ENCODE measurements at places on chromosomes 3 and 15.

- DNase-seq, result no peak
These were observed 21.0 kb upstream of the ATP2B2 start for GRCh38 chr3:10526366-10526765.

GRCh38 chr15:57306944-57307411 lies 69.3 kb upstream of the CGNL1 start:
- no peak for DNase-seq

GRCh38 chr3:194185221-194185620 lies 49.3 kb downstream of the HES1 start:
- DNase-seq, result no peak

DNA sequence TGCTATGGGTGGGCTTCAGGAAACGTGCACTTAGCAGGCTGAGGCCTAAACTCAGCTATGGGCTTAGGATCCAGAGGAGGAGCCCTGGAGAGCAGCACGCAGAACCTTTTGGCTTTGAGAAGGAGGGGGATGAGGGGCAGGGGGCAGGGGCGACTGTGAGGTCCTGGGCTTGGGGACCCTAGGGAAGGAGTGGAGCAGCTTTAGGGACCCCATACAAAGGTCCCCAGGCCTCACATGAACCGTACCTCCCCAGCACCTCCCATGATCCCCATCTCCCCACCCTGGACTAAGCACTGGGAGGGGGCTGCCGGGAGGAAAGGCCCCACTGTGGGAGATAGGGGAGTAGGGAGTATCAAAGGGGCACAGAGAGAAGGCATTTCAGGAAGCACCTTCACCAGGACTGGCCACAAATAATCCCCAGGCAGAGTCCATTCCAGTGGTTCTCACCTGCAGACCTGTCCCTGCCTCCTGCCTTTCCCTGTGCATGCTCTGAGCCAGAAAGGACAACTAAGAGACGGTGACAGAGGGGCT lies 62.0 kb upstream of the KLF13 start:
- no peak for DNase-seq

GRCh38 chr3:19392150-19392549 lies 243.8 kb downstream of the KCNH8 start:
- no peak for DNase-seq

DNA sequence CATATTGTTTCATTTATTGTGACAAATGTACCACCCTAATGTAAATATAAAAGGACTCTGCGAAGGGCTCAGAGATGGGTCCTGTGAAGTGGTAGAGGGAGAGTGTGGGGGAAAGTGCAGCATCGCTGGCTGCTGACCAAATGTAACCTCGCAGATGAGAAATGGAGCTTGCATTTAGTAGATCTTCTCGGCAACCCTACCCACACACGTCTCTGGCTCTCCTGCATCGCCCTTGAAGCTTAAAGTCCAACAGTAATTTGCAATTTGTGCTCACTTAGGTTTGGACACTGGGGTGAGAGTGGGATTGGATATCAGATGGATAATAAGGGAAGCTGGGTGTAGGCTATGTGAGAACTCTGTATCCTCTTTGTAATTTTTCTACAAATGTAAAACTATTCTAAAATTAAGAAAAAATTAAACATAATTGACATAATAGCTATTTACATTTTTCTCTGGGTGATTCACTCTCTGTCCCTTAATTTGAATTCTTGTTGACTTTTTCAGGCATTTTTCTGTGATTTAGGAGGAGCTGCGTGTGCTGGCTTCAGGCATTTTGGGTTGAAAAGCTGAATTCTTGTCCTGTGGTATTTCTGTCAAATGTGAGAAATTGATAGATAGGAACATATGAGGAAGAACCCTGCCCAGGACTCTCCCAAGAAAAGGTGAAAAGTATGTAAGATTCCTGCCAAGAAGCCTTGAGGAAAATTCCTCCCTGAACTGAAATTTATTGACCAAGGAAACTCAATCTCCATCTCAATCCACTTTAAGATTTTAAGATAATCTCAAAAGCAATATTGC lies 524.7 kb upstream of the MCTP2 start:
- DNase-seq, result peak; percentile 38

- DNase-seq, result no peak
These were observed 435.4 kb downstream of the WDR72 start for GRCh38 chr15:53324061-53324460.

DNA sequence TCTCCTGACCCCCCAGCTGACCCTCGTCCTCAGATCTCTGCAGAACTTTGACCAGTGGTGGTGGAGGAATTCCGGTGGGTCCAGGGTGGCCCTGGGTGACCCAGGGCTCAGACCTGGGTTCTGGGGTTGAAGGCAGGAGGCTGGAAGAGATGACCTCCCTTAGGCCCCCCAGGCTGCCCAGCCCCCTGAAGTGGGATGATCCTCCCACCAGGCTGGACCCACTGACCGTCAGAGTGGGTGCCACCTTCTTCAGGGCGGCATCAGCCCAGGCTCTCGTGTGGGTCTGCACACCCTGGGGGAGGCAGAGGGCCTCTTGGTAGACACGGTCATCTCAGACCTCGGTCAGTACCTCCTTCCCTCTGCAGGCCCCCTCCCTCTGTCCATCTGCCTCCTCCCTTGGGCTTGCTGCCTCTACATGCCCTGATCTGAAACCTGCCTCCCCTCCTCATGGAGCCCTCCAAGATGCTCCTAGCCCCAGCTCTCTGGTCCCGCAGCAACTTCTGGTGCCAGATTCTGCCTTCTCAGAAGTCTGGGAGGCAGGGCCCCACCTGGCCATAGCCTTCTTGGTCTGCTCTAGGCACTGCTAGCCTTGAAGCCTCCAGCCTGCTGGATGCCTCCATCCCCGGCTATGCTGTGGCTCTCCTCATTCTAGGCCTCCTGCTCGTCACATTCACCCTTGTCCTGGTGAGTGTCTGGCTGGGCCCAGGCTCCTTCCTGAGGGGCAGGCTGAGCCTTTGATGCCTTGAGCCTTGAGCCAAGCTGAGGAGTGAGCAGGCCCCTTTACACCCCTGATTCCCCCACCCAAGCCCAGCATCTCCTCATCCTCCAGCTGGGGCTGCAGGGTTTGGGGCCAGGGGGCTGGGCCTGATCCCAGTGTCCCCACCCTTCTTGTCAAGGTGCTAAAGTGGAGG lies 49.1 kb upstream of the CSPG4 start:
- DNase-seq, result no peak

GRCh38 chr3:32570421-32571191 lies at the start of gene DYNC1LI1:
TSS of gene DYNC1LI1 (minus strand) at chr3:32570858. CDS start at chr3:32570770, 88 bp downstream.
- peak; percentile 81 for DNase-seq

- no peak for DNase-seq
These were observed 20.1 kb upstream of the ZCWPW2 start for GRCh38 chr3:28328188-28329151.

DNA sequence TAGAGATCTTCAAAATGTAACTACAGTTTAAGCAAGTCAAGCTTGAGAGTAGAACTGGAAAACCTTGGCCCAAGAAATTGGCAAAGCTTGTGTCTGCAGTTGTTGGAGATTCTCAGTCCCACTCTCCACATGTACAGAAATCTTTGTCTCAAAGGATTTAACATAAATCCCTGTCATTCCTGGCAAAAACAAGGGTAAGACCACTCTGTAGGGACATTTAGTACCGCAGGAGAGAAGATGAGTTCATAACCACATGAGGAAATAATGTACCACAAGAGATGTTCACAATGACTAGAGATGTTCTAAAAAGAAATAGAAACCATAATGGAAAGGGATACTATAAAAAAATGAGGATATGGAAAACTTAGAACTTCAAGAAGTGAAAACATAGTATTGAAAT lies 73.7 kb downstream of the RAB7A start:
- no peak for DNase-seq

DNA sequence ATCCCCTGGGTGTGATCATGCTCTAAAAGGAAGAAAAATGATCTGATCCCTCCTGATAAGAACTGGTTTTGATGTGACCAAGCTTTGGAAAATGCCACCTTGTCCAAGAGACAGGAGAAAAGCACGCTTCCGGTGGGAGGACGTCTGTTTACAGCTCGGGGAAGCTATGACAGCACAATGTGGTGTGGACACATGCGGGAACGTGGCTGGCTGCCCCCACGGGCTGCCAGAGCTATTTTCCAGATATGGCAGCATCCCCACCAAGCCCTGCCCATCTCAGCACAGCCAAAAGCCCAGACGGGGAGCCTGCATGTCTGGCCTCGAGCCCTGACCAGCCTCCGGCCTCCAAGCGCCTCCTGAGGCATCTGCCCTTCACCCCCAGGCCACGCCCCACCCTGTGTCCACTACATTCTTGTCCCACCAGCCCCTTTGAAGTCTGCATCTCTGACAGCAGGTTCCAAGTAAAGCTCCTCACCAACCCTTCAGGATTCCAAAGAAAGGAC lies 63.2 kb upstream of the HRH1 start:
- no peak for DNase-seq

DNA sequence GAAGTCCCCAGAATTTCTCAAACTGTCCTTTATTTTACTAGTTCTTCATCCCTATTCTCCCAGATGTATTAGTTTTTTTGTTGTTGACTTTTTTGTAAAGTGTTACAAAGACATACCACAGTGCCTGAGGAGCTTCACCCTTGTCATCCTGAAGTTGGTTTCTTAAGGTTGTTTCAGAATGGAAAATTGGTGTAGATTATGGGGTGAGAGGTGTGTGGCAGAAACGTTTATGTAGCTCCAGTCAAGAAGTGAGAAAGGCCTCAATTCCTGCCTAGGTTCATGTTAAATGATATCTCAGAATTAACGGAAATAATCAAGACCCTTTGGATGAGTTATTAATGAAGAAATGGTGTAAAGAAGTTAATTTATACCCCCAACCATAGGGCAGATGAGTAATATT lies 6.8 kb downstream of the EDEM1 start:
- no peak for DNase-seq

DNA sequence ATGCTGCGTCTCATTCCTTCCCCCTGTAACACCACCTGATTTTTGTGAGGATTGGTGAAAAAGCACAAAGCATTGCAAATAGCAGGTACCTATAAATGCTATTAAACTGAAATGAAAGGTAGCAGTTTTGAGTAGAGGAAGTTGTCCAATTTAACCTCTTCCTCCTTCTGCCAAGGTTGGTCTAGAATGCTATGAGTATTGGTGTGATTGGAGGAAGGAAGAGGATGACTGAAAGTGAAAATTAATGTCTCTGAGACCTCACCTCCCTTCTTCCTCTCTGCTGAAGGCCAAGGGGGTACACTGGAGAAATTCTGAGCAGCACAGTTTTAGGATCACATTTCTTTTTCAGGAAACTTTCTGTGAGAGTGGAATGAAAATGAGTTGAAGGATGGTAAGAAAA lies 94.4 kb downstream of the DTWD1 start:
- DNase-seq, result no peak

- DNase-seq, result no peak
These were observed 243.6 kb upstream of the ICE2 start for GRCh38 chr15:60722328-60723112.

DNA sequence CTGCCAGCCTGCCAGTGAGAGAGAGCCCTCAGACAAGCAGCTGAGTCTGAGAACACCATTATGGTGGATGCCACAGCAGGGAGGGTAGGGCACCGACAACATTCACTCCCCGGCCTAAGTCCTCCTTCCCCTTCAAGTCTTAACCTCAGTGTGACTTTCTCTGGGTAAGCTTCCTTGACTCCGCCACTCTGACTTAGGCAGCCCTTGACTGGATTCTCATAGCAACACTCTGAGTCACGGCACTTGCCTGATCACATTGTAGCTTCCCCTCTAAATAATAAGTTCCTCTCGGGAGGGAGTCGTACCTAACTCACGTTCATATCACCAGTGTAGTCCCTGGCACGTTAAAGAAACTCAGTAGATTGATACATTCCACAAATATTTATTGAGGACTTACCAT lies 180.5 kb downstream of the FOXB1 start:
- no peak for DNase-seq

DNA sequence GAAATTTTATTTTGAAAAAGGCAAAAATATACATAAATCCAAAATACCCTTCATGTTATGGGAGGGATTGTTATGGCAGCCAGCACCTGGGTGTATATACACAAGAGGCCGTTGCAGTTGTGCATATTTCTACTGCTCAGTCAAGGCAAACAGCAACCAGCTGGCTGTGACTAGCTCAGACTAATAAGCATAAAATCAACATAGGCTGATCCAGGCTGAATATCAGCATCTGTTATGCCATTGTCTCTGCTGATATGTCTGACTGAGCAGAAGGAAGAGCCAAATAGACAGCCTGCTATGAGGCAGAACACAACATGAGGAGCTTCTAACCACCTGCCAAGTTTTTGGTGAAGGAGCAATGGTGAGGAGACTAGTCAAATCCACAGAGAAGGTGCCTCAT lies 457.5 kb upstream of the ALCAM start:
- peak; percentile 35 for DNase-seq

DNA sequence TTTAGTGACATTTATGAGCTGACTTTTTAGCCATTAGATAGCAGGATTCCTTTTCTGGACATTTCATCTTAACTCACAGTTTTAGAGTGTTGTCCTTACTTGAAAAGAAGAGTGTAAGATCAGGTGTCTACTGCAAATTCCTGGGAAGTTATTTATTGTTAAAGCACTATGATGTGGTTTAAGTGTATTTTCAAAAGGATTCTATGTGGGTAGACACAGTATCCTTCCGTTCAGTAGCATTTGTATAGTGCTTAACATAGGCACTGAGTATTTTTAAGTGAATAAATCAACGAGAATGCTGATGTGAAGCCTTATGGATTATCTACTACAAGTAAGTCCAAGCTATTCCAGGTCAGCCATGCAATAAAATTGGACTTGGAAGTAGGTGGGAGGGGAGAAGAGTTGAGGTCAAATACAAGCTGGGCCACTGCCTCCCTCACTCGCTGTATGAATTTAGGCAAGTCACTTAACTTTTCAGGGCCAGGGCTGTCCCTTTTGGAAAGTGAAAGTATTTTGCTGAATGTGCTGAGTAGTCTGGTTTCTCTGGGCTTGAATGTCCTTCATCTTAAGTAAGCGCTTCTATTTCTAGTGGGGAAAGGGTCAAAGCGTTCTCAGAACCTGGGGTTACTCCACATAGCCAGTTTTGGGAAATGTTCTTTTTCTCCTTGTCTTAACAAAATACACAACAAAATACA lies 48.6 kb downstream of the GAP43 start:
- no peak for DNase-seq

GRCh38 chr15:63553388-63553791 lies 43.8 kb upstream of the FBXL22 start:
- DNase-seq, result peak; percentile 94

- DNase-seq, result peak; percentile 86
These were observed 61.5 kb downstream of the PRICKLE2 start for GRCh38 chr3:64163755-64164148.
